ENCODE measurements at places on chromosomes 5 and 9.

- DNase-seq, result no peak
Observed at GRCh38 chr9:4277531-4277991, 22.3 kb downstream of the GLIS3 start.

- no peak for DNase-seq
Observed at GRCh38 chr5:142428036-142428772, 103.4 kb upstream of the SPRY4 start.

GRCh38 chr5:5487585-5488360, 65.3 kb downstream of the ICE1 start:
- DNase-seq, result no peak

DNA sequence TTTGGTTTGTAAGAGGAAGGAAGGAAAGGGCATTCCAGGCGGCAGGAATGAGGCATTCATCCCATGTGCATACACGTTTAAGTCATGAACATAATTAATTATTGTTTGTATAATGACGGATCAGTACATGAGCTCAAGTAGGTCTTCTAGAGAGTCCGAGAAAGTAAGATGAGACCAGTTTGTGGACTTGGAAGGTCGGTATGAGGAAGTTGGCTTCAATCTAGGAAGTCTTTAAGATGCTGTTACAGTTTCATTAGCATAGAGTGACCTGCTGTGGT, 2.1 kb downstream of the GTF3C4 start:
- DNase-seq, result no peak

- no peak for DNase-seq
Observed at GRCh38 chr5:103340132-103340531, 81.6 kb downstream of the MACIR start.

- no peak for DNase-seq
Observed at GRCh38 chr9:80632041-80632440, 1057.3 kb downstream of the TLE1 start.

GRCh38 chr9:92501671-92502393, 19.5 kb upstream of the ASPN start:
- peak; percentile 54 for DNase-seq

Data from NCI-H460 (cell line).